ENCODE measurements at places on chromosomes 12 and 14.
A peak's percentile ranks its signal among the peaks of the same experiment; 100 is the strongest.

GRCh38 chr14:61553730-61554641 lies 141.3 kb upstream of the HIF1A start:
- no peak for DNase-seq

- no peak for DNase-seq
Measured at GRCh38 chr12:108333898-108334699, 5.0 kb downstream of the CMKLR1 start.

DNA sequence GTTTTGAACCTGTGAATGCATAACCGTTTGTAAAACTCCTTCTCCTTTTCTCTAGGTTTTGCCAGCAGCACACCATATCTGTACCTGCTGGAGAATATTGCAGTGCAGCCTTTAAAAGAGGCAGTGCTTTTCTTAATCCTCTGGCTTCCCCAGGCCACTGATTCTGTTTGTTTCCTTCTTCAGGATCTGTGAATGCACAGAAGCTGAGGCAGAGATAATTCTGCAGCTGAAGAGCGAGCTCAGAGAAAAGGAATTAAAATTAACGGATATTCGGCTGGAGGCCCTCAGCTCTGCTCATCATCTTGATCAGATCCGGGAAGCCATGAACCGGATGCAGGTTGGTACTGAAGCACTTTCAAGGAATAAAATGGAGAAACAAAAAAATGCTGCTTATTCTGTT lies 348.7 kb downstream of the NAV3 start:
- DNase-seq = no peak

- DNase-seq = no peak
Measured at GRCh38 chr12:19712041-19712440, 272.7 kb downstream of the AEBP2 start.

- DNase-seq = no peak
Measured at GRCh38 chr12:81222846-81223592, 145.1 kb downstream of the ACSS3 start.

DNA sequence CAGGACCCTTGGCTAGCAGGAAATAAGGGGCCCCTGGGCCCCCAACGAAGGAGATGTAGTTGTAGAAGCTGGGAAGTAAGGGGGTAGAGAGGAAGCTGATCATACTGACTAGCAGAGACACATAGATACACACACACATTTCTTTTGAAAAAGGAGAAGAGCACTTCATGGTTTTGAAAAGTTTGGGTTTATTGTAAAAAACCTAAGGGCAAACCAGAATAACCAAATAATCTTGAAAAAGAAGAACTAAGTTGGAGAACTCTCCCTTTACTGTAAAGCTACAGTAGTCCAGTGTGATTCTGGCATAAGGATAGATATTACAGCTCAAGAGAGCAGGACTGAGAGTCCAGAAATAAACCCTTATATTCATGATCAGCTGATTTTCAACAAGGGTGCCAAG lies 5.8 kb upstream of the HCAR3 start:
- DNase-seq = no peak

- DNase-seq = no peak
Measured at GRCh38 chr14:52121441-52121840, 52.6 kb upstream of the NID2 start.

- DNase-seq = no peak
Measured at GRCh38 chr12:113987261-113988063, 21.3 kb upstream of the RBM19 start.

DNA sequence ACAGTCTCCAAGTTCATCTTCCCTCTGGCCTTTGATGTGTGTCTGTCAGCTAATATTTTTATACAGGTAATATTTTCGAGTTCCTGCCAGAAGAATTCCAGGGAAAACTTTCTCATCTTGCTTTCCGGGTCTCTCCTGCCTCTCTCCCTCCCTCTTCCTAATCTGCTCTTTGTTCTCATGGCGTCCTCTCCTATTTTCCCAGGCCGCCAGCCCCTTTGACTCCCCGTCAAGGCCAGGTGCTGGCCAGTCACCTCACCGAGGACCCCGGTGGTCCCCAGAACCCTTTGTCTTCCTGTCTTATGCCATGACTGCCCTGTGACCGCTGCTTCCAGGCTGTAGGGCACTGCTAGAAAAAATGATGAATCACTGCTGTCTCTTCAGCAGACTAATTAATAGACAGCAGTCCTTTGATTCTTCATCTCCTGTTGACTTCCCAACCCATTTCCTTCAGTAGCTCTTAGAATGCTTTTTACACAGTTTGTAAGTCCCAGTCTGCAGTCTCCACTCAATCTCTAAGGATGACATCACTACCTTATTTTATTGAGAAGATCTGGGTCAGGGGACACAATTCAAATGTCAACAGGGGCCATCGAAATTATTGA lies 40.7 kb downstream of the PPFIBP1 start:
- no peak for DNase-seq

DNA sequence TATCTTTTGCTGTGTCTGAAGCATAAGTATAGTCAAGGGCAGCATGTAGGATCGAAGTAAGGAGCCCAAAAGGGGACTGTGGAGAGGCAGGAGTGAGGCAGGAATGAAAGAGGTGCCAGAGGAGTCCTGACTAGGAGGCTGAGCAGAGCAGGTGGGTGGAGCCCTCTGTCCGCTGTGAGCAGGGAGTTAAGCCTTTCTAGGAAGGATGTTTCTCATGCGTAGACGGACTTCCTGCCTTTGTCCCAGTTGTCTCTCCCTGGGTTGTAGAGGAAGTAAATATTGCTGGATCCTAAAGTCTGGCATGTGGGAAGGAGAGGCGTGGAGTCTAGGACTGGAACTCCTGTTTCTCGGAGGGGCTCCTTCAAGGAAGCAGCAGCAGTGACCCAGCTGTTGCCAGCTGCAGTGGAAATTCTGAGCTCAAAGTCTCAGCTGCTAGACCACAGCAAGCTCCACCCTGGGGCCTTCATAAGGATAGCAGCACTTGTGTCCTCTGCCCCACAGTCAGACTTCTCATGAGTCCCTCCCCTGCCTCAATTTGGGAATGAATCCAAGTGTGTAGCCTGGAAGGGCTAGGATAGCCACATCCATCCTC lies 44.0 kb downstream of the RBMS2 start:
- peak; percentile 49 for DNase-seq

DNA sequence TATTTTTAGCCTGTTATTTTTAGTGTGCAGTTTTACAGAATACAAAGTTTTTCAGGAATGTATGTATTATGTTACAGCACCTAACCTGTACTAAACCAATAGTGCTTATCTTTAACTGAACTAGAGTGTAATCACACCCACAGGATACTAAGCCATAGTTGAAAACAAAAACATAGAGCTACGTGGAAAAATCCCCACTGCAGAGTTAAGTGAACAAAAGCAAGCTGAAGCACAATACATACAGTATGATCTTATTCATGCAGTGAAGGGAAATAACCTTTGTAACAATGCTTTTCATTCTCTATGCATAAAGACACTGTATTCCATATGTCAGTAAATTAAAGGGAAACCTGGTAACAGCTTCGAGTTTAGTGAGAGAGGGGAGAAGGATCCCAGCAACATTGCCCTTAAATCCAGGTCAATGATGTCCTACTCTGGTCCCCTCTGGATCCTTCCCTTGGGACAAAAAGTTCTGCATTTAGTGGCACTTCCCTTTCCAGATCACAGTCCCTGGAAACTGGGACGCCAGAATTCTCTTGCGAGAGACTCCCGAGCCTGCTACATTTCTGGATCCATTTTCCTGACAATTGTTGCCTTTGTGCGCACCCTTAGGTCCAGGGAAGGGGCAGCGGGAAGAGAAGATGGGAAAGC lies 121.3 kb upstream of the CCND2 start:
- DNase-seq = no peak

GRCh38 chr12:32574585-32574984 lies 104.5 kb upstream of the DNM1L start:
- DNase-seq = no peak

DNA sequence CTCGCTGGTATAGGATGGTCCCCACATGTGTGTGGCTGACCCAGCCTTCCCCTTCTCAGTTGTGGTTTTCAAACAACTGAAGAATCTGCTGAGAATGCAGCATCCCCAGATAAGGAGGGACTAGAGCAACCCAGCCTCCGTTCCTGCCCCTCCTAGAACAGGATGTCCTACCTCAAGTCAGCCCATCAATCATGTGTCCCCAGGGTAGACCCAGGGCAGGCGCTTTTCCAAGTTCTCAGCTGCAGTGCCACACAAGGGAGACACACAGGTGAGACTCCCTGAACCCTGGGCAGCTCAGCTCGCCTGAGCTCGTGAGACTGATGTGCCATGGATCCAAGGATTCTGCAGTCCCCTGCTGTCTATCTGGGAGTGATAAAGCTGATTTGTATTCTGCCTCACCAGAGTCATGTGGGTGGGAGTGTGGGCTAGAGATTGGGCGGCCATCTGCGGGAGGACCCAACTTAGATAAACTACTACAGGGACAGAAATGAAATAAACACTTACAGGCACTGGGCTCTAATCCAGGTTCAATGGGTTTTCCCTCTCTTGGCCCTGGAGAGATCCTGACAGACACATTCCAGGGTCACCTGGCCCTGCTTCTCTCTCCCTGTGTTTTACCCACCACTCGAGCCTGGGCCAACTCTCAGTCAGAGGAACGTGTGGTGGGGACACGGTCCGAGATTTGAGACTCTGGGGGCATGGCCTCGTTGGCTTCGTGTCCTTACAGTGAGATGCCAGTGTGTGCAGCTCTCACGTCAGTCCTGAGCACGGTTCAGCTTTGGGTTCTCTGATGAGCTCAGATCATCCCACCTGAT lies 303.5 kb upstream of the SFSWAP start:
- no peak for DNase-seq

DNA sequence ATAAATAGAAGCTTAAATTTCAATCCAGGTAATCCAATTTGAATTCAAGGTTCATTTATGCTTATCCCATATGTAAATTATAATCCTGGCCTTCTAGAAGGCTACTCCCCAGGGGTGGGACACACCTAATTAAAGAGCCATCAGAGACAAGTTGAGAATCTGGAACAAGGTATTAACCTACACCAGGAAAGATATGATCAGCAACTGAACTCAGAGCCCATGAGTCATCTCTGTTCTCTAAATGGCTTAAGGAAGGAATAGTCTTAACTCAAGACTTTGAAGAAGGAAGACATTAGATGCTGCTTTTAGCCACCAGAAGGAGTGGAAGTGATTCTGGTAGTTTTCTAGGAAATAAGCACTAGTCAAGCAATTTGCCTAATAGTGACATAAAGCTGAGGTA lies 88.0 kb downstream of the KIF21A start:
- DNase-seq = no peak

GRCh38 chr14:24233538-24233866 lies 773 bp downstream of the GMPR2 start:
- peak; percentile 27 for DNase-seq

- DNase-seq = no peak
Measured at GRCh38 chr14:91267965-91268437, 23.5 kb upstream of the GPR68 start.

DNA sequence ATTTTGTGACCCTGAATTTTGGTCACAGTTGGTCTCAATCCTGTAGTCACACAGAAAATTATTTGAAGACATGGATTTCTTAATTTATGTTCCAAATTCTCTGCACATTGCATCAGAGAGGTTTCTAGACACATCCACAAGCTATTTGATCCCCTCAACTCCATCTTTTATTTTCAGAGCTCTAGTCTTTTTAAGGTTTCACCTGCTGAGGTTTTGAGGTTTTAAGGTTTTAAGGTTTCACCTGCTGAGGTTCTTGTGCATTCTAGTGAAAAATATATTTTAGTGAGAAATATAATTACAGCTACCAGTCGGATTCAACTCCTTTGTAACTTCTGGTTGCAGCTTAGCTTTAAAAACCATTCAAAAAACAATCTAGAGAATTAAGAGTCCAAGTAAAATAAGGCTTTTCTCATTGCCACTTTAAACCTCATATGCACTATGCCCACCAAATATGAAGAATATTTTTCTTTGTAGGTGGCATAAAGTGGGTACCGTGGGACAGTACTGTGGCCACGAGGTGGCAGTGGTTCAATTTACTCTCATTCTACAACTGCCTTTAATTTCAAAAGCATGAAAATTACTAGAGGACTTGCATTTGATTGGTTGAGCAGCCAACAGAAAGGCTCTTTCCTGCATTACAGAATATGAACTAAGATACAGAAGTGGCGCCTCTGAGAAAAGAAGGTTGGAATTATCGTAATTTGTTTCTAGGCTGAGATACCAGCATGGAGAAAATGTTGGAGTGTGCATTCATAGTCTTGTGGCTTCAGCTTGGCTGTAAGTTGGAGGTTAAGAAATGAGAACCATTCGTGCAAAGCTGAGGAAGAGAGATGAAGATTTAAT lies 366.5 kb upstream of the OR4E1 start:
- DNase-seq = peak; percentile 43

DNA sequence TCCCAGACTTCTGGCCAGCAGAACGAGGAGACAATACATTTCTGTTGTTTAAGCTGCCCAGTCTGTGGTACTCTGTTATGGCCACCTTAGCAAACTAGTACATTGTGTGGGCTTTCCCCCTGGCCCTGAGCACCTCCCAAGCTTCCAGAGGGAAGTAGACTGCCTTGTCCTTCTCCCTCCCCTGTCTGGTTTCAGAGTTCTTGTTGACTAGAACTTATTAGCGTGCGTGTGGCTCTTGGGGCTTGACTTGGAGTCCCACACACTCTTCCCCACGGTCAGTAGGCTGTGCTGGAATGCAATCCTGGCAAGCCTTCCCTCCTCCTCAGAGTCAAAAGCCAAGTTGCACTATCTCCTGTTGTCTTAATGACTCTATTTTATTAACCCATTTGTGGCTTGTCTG lies 27.7 kb downstream of the FBLN5 start:
- no peak for DNase-seq

DNA sequence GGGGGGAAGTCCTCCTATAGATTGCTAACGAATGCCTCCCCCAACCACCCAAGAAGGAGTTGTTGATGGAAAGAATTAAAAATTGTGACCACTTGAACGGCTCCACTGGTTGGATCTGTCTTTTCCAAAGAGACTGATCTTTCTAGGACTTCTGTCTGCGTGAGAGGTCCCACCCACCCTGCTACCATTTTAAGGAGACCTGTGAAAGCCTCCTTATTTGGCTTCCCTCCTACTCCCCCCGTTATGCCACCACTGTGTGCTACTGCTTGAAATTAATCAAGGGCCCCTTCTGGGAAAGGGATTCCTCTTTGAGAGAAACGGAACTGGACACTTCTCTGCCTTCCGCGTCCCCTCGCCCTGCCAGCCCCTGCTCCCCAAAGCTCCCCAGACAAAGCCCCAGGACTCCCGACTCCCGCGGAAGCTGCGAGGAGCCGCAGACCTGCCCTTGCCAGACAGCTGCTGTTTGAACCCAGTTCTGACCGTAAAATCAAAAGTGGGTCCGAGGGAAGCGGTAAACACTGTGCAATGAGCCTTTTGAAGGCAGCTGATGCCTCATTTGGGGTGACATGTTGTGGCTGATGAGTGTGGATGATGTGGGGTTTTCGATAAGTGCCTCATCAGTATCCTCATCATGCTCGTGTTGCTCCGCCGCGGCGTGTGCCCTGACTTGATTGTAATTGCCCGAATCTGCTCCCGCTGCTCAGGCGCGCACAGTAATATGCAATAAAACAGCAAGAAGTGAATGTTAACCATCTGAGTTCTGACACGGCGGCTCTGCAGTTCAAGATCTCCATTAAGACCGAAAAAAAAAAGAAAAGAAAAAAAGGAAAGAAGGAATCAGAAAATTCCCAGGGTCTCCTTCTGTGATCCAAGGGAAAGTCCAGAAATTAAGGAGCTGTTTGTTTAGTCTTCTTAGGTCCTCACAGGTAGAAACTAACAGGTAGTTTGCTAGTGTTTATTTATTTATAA lies 48.2 kb downstream of the MBIP start:
- DNase-seq = peak; percentile 47
